ENCODE measurements at places on chromosomes 1 and 21.

- no peak for DNase-seq
Measured at GRCh38 chr1:184405094-184405800, 18.4 kb downstream of the C1orf21 start.

- DNase-seq = no peak
Measured at GRCh38 chr1:165815725-165816124, 11.7 kb upstream of the UCK2 start.

GRCh38 chr1:230749150-230749549 is 2.0 kb downstream of the CAPN9 start:
- no peak for DNase-seq

- no peak for DNase-seq
Measured at GRCh38 chr1:162040001-162040400, 16.3 kb upstream of the OLFML2B start.

DNA sequence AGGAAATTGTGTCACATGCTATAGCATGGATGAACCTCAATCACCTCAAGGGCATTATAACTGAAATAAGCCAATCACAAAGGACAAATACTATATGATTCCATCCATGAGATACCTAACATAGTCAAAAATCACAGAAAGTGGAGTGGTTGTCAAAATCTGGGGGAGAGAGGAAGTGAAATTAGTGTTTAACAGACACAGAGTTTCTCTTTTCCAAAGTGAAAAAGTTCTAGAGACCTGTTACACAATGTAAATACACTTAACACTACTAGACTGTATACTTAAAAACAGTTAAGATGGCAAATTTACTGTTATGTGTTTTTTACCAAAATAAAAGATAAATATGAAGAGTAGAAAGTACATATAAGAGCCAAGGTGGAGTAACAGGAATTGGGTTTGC is 31.8 kb downstream of the ZNF644 start:
- no peak for DNase-seq

GRCh38 chr1:55225228-55225627 is 10.1 kb upstream of the USP24 start:
- no peak for DNase-seq

DNA sequence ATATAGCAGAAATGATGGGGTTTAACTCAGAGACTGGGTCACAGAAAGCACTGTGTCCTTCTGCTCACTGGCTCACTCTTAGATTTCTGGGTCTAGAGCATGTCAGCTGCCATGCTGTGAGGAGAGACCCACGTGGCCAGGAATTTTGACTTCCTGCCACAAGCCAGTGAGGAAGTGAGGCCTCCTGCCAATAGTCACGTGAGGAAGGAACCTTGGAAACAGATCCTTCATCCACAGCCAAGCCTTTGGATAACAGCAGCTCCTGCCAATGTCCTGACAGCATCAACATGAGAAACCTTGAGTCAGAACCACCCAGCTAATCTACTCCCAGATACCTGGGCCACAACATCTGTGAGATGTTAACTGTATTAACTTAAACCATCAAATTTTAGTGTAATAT is 114.5 kb upstream of the PLPPR5 start:
- DNase-seq = no peak
